ENCODE measurements at places on chromosomes 6 and 20.

GRCh38 chr20:764255-764654 lies 4.0 kb downstream of the SLC52A3 start:
- DNase-seq: no peak

DNA sequence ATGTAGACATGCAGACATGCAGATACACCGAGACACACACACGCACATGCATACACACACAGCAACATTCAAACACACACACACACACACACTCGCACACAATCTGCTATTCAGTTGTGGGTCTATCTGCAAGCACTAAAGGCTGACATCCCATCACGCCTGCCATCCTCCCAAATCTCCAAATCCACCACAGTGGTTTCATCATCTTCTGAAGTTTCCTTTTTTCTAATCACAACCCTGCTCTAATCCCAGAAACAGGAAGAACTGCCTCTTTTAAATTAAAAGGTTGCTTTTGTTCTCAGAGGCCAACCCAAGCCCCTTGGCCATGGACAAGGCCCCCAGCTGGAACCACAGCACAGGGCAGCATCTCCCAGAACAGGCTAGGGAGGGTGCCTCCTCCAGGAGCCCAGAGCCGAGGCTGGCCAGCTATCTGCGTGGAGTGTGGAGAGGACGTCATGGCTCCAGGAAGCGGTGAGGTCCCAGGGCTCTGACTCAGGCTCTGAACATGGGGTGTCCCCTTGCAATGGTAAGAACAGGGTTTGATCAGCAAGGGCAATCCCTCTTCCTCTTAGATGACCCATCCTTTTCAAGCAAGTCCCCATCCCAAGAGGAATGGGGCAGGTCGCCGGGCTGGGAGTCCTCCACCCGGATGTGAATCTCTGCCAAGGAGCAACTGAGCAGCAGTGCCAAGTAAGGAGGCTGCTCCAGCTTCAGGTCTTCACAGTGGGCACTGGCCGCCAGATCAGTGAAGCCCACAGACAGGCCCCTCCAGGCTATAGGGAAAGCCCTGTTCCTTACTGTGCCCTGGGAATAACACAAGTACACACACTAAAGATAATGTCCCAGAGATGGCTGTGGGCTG lies 14.7 kb downstream of the FOXF2 start:
- no peak for DNase-seq

DNA sequence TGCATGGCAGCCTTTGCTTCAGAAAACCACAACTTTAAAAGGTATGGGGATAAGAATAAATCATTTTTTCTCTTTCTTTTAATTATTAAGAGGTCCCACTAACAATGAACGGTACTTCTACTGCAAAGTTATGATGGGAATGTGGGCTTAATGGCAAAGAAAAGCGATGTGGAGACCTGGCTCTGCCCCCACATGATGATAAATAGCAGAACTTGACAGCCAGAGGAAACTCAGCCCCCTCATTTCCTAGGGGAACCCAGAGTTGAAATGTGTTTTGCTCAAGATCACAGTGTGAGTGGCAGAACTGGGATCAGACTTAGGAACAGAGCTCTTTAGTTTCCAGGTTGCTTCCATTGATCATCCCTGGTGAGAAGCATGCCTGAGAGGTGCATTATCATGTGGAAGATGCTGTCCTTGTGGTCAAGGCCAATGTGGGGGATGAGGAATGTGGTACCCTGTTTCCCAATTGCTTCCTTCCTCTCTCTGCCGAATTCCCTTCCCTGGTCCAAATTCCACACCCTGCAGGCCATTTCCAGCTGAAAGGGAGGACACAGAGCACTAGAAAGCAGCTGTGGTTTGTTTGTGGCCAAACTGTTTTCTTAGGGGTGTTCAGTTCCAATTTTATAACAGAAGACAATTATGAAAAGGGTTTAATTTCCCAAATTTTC lies 66.0 kb downstream of the BACH2 start:
- no peak for DNase-seq

DNA sequence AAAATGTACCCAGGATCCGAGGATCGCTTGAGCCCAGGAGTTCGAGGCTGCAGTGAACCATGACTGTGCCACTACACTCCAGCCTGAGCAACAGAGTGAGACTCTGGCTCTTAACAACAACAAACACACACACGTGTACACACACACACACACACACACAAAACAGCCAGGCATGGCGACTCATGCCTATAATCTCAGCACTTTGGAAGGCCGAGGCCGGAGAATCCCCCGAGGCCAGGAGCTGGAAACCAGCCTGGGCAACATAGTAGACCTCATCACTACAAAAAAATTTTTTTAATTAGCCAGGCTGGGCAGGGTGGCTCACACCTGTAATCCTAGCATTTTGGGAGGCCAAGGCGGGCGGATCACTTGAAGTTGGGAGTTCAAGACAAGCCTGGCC lies 23.3 kb upstream of the ARFGEF2 start:
- DNase-seq: peak; percentile 25

DNA sequence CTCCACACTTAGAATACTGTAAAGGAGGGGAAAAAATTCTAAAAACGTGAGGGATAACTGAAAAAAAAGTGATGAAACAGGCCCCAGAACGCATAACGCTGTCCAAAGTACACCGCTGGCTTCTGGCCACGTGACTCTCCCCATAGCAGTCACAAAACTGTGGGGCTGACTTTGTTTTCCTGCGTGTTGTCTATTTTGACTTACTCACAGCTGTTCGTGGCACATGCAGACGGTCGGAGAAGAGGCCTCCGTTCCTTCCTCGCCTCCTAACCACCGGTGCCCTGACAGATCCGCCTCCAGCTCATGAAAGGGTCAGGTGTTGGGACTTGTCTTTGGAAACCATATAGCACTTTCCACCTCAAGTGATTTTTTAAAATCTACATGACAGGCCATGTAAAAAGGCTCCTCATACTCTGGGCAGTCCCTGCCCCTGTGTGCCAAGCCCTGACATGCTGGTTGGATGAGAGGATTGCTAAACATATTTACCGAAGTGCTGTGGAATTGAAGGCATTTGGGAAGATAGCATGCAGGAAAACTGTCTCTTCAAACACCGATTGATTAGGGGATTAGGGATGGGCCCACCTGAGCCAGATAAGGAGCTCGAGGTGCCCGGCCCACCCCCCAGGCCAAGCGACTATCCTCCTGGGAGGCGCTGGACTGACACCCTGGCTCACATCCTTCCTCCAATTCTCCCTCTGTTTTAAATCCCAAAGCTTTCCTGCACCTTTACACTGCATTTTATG lies 54.8 kb downstream of the DACT2 start:
- DNase-seq: no peak

GRCh38 chr6:134453792-134454510 lies 136.0 kb upstream of the SGK1 start:
- DNase-seq: no peak

GRCh38 chr6:29981211-29981812 lies 39.0 kb downstream of the HLA-A start:
- no peak for DNase-seq

DNA sequence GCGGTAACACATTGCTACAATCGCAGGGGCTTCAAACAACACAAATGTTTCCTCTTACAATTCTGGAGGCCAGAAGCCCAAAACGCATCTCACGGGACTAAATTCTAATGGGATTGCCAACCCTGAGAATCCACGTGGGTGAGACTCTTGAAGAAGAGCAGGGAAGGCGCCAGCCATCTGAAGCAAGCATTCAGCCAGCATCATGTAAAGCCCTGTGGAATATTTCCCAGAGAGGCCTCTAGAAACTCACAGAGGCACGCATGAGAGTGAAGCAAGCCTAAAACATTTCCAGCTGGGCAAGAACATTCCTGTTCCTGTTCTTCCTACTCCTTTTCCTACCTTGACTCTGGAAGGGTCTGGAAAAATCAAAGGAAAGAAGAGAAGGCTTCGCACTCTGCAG lies 19.6 kb upstream of the FNDC1 start:
- DNase-seq: no peak
